ENCODE measurements at places on chromosomes 11 and 22.

DNA sequence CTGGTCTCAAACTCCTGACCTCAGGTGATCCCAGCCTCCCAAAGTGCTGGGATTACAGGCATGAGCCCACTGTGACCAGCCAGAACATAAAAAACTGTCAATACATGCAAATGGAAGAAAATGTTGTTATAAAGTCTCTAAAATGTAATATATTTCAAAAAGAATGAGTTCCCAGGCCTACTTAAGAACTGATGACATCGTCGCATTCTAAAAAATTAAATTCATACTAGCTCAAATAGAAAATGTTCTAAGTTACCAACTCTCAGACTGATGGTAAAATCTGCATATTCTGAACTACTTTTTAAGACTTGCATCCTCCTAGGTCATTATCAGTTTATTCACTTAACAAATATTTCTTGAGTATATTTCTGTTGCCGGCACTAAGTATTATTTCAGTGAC is 163.3 kb downstream of the CADM1 start:
- DNase-seq = no peak

DNA sequence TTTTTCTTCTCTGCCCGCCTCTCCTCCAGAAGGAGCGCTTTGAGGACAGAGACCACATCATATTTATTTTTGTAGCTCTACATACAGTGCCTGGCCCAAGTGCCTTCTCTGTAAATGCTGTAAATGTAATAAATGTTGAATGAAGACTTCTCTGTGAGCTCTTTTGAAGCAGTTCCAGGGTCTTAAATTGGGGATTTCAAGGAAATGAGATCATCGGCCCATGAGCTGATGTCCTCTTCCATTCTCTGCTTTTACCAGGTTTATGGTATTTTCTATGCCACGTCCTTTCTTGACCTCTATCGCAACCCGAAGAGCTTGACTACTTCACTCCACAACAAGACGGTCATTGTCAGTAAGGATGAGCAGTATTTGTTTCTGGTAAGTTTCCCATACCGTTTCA is 165.7 kb upstream of the SORL1-AS1 start:
- no peak for DNase-seq

DNA sequence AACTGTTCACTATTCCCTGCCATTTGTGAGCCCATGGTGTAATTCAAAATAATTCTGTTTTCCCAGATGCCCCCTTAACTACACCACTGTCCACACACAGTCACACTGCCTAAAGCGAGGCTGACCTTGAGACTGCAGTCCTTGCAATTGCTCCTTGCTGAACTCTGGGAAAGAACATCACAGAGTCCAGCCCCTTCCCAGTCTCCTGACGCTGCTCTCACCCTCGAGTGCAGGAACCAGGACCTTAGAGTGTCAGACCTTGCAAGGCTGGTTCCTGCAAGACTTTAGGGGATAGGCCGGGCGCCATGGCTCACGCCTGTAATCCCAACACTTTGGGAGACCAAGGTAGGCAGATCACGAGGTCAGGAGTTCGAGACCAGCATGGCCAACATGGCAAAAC is 33.6 kb downstream of the AHNAK start:
- DNase-seq = no peak

DNA sequence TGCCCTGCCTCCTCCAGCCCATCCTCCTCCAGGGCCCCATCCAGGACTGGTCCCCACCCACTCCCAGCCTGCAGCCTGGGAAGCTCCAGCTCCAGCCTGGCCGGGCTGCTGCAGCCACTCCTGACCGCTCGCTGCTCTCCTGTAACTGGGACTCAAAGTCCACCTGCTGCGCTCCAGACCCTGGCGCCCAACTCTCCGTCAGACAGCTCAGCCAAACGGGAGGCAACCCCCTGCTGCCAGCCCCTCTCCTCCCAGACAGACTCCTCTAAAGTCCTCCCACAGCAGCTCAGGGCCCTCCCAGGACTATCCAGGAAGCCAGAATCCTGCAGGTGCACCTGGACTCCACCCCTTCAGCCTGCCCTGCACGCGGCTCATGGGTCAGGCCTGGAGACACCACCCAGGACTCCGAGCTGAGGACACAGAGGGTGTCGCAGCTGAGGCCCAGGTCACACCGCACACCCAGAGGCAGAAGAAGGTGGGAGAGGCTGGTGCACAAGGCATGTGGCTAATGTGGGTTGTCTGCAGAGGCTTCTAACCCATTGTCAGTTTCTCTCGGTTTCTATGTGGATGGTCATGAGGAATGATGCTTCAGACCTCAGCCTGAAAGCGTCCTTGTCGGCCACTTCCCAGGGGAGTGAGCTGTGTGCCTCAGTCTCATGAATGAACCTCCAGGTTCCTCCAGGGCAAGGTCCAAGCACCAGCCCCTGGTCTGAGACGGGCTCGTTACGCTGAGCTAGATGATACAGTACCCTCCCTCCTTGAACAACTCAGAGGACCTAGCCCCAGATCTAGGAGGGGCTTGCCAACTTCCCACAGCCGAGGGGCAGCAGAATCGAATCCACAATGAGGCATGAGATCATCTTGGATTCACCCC is 1514.8 kb downstream of the TBC1D22A start:
- DNase-seq = no peak

- no peak for DNase-seq
Measured at GRCh38 chr22:45804986-45805325, 133.3 kb downstream of the ATXN10 start.
